ENCODE measurements at places on chromosomes 3 and 15.

DNA sequence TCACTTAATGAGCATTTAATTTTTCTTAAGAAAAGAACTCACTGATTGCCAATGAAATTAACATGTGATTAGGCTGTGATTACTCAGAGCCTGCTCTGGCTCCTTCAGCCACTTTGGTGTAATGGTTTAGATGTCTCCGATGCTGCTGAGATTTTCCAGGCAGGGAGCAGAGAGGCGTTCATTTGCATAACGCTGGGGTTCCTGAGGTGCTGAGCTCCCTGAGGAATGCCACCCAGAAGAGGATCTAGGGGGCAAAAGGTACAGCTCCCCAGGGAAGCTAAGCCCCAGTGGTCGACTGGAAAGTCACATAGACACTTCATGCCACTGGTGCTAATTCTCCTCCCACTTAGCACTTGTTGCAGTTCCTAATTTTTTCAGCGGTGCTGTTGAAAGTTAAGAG is 119.5 kb downstream of the USP13 start:
- DNase-seq, result no peak

GRCh38 chr15:74889390-74889882 is 406 bp upstream of the MPI start:
- DNase-seq, result no peak

DNA sequence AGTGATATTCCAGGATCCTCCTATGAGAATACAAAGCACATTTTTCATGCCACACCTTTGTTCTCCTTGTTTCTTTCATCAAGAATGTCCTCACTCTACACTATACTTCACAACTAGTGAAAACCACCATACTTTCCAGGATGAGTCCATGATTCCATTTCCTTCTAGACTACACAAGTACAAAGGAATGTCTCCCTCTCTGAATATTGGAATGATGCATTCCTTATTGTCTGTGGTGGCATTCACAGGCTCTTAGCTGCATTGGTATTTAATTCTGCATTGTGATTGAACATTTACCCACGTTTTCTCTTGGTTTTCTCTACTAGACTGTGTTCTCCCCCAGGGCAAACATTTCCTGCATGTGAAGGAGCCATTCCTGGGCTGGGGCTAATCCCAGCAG is 217.5 kb downstream of the RAP2B start:
- no peak for DNase-seq

- no peak for DNase-seq
Observed at GRCh38 chr3:99753268-99753975, 64.2 kb upstream of the CMSS1 start.

- no peak for DNase-seq
Observed at GRCh38 chr3:105615814-105616213, 249.1 kb downstream of the ALCAM start.

- no peak for DNase-seq
Observed at GRCh38 chr15:94777037-94777436, 545.7 kb downstream of the MCTP2 start.

- DNase-seq, result no peak
Observed at GRCh38 chr3:141052201-141053069, 1.3 kb downstream of the SPSB4 start.

DNA sequence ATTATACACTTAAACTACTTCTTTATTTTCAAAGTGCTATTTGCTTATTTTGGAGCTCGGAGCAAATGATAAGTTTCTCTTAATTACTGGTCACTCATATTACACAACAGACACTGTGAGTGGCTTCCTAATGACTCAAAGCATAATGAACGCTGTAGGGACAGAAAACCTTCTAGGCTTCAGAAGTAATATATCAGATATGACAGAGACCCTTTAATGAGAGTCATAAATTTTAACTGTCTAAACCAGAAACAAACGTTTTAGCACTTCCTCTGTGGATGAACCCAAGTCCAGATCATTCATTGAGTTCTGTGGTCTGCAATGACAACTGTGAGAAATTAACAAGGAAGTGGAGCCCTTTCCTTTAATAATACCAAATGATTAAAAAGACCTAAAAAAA is 66.6 kb downstream of the ARPP21 start:
- DNase-seq, result no peak

All from stimulated activated CD8-positive, alpha-beta memory T cell treated with anti-CD3 and anti-CD28 coated beads, Interleukin-7, amount 100 ng/mL, for 48 hours (primary cell).